LoVo (cell line): ENCODE measurements at places on chromosomes 3 and 15.

DNA sequence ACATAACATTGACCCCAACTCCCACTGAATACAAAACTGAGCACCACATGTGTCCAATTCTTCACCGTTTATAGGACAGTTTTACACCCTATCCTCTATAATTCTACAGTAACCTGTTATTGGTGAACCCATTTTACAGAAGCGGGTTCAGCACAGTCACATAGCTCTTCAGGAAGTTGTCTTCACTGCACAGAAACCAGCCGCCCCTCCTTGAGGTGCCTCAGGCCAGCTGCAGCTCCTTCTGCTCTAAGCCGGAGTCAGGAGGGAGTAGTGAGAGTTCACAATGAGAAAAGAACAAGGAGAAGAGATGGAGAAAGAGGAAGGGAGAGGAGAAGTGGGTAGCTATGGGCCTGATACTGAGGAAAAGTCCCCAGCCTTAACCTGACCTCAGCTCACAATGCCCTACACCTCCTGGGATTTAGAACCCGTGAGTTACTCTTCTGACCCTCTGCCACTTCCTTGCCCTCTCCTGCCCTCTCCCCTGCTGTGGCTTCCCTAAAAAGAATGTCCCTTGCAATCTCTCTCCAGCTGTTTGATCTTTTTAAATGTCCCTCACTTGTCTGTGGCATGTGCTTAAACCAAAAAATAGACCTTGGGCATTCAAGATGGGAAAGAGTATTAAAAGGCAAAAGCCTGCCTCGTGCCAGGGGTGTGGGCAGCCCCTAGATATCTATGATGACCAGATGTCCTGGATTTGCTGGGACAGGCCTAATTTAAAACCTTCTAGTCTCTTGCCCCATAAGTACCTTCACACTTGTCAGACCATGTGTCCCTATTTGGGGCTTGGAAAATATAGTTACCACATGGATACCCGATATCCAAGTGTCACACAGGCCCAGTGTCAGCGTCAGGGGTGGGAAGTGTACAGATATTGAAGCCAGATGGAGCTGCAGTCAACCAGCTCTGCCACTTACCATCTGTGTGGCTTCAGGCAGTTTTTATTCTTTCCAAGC lies 71.3 kb upstream of the HES1 start:
- DNase-seq: no peak

- DNase-seq: no peak
These were observed 31.7 kb upstream of the XCR1 start for GRCh38 chr3:46058981-46059380.

GRCh38 chr3:31025541-31025940 lies 131.1 kb upstream of the GADL1 start:
- DNase-seq: no peak

DNA sequence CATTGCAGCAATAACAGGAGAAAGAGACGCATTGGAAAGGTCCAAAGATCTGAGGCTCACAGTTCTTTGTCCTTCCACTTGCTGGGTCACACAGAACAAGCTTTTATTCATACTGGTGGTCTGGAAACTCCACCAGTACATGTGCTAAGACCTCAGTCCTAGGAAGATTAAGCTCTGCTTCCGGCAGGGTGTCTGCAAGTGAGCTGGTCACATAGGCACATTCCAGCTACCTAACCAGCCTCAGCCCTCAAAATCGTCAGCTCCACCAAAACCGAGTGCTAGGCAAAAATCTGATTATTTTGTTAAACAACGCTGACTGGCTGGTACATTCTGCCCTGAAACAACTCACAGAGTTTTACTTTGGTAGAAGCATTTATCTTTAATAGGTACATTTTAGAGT lies 2.2 kb downstream of the ZBED2 start:
- DNase-seq: no peak

GRCh38 chr15:97504031-97504792 lies 456.3 kb upstream of the ARRDC4 start:
- DNase-seq: peak; percentile 81
